Endothelial cell (in vitro differentiated cells): ENCODE measurements at places on chromosomes 3 and 15.

DNA sequence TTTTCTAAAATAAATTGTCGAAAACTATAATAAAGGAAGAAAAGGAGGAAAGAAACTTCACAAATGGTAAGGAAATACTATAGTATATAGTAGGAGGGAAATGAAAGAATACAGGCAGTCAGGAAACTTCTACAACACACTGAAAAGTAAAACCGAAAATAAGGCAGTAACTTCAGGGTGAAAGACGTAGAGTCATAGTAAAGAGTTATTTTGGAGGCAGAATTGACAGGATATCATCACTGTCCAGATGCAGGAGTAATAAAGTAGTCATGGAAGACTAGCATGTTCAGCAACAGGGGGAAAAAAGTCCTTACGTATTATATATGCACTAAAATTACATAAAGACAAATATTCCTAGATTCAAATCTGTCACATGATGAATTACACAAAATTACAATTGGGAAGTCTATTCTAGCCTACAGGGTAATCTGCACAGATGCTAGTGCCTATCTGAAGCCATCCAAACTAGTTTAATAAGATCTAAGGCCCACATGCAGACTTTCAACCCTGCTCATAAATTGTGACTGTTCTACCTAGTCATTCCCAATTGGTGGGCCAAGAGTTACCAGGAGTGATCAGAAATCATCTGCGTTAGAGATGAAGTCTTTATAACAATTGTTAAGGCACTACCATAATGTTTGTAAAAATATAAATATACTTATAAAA is 14.0 kb downstream of the VPS13C start:
- DNase-seq: no peak

- DNase-seq: no peak
Measured at GRCh38 chr15:94930441-94930840, 699.1 kb downstream of the MCTP2 start.

DNA sequence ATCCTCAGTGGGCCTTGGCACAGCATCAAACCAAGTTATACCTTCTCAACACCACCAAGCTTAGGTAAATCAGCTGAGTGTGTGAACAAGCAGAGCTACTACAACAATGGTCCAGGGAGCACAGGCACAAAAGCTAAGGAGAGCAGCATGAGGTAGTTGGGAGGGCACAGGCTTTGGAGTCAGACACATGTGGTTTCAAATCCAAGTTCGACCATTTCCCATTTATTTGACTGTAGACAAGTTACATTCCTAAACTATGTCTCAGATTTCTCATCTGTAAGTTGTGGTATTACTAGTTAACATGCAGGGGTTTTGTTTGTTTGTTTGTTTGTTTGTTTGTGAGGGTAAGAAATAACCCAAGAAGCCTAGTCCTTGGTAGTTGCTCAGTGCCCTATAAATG is 46.9 kb downstream of the MLH1 start:
- no peak for DNase-seq

DNA sequence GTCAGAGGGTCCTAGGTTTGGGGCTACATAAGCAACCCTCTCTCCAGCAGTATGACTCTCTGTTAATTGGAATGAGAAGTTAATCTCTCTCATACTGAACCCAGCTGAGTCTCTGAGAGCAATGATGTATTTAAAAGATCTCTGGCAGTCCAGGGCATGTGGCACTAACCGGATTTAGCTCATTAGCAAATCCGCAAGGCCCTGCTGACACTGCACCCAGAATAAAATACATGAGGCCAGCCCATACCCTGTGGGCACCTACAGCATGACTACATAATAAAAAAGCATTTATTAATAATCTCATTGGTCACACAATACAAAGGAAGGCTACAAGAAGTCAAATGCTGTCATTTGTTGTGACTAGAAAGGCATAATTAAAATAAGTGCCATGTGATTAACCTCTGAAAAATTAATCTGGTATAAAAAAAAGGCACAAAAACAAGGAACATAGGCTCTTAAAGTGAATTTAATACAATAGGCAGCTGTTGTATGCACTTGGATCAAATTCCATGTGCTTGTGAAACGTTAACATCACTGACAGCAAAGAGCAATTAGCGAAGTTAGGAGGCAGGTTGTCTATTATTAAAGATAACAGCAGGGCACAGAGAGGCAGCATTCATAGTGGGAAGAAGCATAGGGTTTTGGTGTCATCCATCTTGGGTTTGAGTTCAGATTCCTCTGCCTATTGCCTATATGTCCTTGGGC is 381.2 kb downstream of the WDR72 start:
- no peak for DNase-seq

- no peak for DNase-seq
Measured at GRCh38 chr3:170081079-170081741, 43.4 kb downstream of the GPR160 start.

- no peak for DNase-seq
Measured at GRCh38 chr15:31977138-31977537, 53.2 kb upstream of the CHRNA7 start.
